ENCODE measurements at places on chromosomes 2 and 18. TPM values are rescaled to one million over a fixed set of nuclear protein-coding genes. Genes with fewer than 3 reads are reported as not detected.

Gene HRH4
- 0.43 TPM for total RNA-seq

Gene CNTNAP5
- total RNA-seq, result not detected

Gene USP37
- total RNA-seq, result 32.7 TPM

DNA sequence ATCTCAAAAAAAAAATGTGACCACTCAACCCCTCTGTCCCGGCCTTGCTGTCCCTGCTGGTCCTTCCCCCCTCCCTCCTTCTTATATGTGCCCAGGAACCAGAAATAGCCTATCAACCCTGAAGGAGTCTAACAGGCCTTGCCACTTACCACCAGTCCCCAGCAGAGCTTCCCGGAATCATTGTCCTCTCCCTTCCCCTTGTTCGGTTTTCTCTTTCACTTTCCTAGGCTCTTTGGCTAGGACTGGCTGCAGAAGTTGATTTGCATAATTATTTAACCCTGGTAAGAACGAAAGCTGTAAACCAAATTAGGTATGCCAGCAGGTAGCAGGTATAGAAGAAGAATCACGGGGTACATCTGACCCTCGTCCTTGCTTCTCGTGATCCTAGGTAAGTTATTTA, 72.6 kb upstream of the ZNF532 start:
- no peak for DNase-seq

GRCh38 chr2:148540022-148540421, 104.5 kb upstream of the EPC2 start:
- DNase-seq, result no peak

DNA sequence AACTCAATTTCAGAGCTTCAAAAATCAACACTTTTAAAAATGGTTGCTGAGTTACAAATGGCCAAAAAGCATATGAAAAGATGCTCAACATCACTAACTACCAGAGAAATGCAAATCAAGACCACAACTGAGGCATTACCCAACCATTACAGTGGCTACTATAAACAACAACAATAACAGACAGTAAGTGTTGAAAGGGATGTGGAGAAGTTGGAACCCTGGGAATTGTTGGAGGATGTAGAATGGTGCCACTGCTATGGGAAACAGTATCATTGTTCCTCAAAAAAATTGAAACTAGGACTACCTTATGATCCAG, 173.3 kb upstream of the SPRED2 start:
- no peak for DNase-seq
